ENCODE measurements at places on chromosomes 12 and 14. TPM values are rescaled to one million over a fixed set of nuclear protein-coding genes. Genes with fewer than 3 reads are reported as not detected.

GRCh38 chr12:93336291-93336741 is 41.4 kb upstream of the NUDT4 start:
- DNase-seq: no peak

- no peak for DNase-seq
Measured at GRCh38 chr12:49019443-49020324, 1.1 kb upstream of the PRKAG1 start.

ALKBH2 gene
- polyA plus RNA-seq: 37.6 TPM

DNA sequence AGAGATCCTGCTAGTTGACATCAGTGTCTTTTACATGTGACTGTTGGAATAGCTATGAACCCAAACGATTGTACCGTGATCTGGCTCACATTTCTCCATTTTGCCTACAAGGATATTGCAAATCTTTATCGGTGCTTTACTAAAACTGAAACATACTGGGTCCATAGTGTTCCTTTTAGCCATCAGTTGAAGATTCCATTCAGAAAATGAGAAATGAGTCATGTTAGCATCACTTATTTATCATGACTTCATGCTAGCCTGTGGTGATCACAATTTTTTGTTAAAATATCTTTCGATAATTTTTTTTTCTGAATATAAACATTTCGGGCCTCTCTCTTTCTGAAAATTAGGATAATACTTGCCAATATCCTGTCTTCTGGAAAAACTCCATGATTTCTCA is 210.3 kb downstream of the EGLN3 start:
- DNase-seq: no peak

DNA sequence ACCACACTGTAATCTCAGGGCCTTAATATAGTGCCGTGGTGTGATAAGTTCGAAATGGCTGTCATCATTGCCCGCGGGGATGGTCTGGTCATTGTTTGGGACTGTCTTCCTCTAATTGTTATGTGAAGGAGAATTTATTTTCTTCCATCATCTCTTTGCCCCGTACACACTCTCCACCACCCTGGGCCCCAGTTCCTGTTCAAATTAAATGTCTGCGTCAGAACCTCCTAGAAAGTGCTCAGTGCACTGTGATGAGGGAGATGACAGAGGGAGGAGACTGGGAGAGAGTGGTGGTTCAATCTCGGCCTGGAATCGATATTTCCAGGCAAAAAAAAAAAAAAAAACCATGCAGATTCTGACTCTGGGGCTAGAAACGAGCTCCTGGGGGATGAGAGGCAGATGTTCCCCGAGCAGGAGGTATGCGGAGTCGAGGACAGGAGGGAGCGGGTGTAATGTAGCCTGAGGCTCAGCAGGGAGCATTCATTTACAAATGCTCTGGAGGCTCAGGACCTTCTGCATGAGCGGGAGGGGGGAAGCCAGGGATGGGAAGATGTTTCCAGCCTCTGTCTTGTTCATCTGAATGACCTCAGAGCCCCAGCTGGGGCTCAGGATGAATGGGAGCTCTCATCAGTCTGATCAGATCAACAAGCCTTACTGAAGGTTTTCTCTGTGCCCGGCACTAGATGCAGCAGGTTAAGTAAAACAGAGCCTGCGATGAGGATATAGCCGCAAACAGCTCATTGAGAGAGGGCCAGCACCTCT is 219.5 kb downstream of the TBX5 start:
- DNase-seq: no peak

ZNF891 gene
- polyA plus RNA-seq: 8.6 TPM

RDH12 gene
- 0.40 TPM for polyA plus RNA-seq

DNA sequence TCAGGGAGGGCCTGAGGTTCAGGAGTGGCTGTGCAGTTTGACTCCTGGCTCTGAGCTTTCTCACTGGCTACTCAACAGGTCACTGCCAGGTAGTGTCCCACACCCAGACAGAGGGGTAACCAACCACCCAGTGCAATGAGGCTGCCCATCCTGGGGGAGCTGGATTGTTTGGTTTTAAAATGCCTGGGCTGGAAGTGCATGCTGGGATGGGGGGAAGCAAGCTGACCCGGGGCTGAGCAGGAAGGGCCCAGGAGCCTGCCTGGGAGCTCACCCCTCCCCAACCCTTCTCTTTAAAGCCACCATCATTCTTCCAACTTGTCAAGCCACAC is 12.6 kb upstream of the ABHD12B start:
- DNase-seq: no peak

DNA sequence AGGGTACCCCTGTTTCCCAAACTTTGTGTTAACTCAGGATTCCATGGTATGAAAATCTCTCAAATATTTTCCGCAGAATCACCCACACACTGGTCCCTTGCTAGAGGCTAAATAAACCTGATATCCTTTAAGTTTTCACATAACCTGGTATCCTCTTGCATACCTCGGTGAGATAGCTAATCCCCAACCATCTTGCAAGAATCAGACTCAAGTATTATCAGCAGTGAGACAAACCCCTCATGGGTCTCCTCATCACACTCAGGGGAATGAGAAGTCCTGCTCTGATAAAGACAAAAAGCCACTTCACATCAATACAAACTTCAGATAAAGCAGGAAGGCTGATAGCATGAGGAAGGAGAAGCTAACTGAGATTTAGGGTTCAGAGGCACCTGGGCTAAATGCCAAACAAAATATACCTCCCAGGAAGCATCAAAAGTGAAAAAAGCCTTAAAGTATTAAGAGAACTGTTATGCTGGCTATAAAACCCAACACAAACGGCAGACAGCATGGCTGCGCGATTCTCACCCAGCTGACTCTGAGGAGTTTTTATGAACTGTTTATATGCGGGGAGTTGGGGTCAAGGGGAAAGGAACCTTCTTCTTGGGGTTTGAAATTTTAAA is 96.5 kb downstream of the FOXN3 start:
- DNase-seq: no peak

GRCh38 chr12:88035907-88036289 is 6.7 kb upstream of the C12orf50 start:
- DNase-seq: no peak

DNA sequence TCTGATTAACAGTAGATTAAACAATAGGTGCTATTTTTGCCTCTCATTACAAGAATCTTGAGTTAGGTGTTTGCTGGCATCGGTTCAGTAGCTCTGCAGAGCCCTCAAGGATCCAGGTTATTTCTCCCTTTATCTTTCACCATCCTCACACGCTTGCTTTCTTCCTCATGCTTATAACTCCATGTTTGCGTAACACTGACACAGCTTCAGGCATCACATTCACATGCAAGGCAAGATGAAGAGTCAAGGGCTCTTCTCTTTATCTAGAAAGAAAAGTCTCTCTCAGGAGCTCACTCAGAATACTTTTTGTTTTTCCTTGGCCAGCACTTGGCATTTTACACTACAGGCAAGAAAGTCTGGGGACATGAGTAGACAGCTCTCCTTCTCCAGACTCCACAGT is 24.2 kb upstream of the PTHLH start:
- no peak for DNase-seq

DNA sequence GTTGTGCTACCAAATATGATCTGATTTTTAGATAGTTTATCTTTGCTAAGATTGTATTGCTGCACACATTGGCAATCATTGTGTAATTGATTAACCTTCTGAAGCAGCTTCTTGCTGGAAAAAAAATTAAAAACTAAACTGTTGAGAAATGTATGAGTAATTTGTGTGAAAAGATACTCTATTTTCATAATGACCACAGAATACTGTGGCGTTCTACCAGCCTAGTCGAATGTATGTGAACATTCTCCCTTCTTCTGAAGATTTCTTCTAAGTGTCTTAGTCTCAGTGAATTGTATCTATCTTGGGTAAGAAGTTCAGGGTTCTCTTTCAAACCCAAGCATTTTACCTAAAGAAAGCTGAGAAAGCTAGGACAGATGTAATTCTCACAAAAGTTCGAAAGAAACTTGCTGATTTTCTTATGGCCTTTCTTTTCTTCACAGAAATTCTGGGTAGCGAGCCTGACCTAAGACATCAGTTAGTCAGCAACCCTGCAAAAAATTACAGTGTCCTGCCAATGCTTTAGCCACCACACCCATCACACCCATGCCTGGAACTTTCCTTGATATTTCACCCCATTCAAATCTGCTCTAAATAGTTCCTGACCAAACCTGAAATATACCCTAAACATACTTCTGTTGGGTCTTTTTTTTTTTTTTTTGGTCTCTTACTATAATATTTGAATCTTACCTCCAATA is 27.1 kb upstream of the C12orf71 start:
- no peak for DNase-seq

DNA sequence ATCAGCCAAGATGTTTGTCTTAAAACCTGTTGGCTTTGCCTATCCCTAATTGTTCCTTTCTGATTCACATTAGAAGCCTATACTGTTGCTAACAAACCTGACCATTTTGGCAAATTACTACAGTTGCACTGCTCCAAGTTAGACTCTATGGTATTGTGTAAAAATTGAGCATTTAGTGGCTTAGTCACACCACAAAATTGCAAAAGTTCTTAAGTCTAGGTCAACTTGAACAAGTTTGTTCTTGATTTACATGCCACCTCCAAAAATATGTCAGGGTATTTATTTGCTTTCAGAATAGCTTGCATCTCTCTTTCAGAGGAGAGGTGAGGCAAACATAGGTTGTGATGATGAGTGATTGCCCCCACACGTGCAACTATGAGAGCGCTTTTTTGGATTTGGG is 27.0 kb upstream of the PTHLH start:
- no peak for DNase-seq

SMAGP gene
- 23.9 TPM for polyA plus RNA-seq

DNA sequence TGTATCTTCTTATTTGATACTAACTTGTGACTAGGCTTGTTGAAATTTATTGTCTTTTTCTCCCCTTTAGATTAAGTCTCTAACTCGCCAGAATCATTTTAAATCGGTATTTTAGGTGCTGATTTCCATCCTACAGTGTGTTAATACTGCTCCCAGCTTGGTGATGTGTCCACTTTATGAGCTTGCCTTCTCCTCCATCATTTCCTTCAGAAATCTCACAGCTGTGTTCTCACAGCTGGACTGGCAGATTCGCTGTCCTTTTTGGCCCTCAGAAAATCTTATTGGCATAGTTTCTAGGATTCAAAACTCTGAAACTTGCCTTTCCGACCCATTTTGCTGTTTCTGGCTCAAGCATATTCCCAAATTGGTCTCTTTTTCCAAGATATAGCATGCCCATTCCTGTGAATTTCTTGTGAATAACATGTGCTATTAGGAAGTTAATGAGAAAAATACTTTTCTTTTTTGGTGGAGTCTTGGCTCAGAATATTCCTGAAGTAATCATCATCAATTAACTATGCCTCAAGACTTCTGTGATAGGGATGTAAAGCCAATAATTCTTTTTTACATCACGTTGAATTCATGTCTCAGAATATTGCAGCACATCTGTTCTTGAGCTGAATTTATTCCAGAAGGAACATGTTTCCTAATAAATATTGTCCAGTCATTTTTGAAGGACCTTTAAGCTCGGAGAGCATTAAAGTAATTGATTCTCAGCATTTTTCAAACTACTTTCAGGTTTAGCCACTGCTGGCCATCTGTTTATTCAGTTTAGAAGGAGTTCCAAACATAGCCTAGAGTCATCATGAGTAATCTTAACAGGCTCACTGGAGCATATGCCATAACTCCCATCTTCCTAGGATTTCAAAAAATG is 50.0 kb upstream of the USP44 start:
- DNase-seq: no peak

TPH2 gene
- polyA plus RNA-seq: not detected

GRCh38 chr12:119828300-119828699 is 48.8 kb downstream of the CIT start:
- no peak for DNase-seq

TAS2R19 gene
- 1.5 TPM for polyA plus RNA-seq

DNA sequence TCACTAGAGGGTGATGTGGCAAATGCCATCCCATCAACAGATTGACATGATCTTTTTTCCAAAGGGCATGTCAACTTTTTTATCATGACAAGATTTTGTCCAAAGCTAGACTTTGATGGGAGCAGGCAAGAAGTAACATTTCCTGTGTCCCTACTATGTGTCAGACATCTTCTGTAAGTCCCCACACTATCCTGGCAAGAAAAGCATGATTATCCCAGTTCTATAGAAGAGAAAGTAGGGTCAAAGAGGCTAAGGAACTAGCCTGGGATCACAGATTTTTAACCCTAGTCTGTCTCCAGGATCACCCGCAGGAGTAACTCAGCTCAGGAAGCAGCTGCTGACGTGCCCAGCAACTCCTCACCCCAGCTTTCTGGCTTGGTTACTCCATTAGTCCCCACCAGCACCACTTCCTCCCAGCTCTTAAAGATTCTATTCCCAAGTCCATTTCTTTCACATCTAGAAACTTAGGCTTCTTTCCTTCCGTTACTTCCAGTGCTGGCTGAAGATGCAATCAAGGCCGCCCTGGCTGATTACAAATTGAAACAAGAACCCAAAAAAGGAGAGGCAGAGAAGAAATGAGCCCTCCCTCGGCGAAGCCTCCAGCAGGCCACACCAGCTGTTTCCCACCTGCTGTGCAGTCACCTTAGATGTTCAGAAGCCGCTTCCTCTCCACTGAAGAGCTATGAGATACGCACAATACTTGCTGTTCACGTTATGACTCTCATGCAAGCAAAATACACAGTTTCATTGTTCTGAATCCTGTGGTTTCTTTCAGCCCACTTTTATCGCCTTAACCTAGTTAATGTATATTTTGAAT is 6.2 kb downstream of the ISCU start:
- DNase-seq: no peak

GUCY2C gene
- 0.58 TPM for polyA plus RNA-seq

NGB gene
- not detected for polyA plus RNA-seq

- DNase-seq: no peak
Measured at GRCh38 chr12:122884860-122885259, 11.1 kb downstream of the VPS37B start.

DNA sequence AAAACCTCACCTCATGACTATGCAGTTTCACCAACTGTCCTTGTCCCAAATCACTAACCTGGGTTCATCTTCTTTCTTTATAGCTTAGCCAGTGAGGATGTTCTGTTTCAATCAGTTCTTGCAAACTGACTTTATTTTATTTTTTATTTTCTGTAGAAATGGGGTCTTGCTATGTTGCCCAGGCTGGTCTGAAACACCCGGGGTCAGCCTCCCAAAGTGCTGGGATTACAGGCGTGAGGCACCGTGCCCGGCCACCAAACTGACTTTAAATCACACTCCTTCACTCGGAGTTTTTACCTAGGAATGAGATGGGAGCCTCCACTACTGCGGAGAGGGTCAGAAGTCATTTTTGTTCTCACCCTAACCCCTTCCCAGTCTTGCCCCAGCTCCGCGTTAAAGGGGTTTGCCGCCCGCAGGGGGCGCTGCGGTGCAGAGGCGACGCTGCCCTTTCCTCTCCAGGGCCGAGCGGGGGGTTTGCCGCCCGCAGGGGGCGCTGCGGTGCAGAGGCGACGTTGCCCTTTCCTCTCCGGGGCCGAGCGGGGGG is 7.0 kb upstream of the B4GALNT3 start:
- no peak for DNase-seq

GRCh38 chr12:57087010-57087690 is 1.8 kb upstream of the NAB2 start:
- peak; percentile 85 for DNase-seq

GRCh38 chr14:68679746-68680467 is 113.0 kb downstream of the ZFP36L1 start:
- DNase-seq: no peak

- DNase-seq: no peak
Measured at GRCh38 chr12:24719293-24719721, 229.6 kb downstream of the BCAT1 start.

Measured in renal pelvis (tissue), 12 donors.